Stimulated activated CD4-positive, alpha-beta T cell treated with anti-CD3 and anti-CD28 coated beads, Interleukin-4, amount 100 ng/mL, for 4 hours (primary cell): ENCODE measurements at places on chromosomes 16 and 17.

DNA sequence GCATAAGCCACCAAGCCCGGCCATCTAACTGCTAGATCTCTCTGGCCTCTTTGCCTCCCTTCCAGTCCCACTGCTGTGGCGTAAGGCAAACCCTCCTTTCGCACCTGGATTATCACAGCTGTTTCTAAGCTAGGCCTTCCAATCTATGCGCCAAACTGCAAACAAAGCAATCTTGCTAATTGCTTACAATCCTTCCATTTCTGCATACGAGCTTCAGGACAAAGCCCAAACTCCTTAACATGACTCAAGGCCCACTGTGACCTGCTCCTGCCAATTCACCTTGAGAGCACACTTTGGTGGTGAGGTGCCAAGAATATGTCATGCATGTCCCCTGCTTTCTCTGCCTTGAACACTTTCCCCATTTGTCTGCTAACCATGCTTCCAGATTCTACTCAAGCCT lies 6.0 kb upstream of the ARL5C start:
- DNase-seq, result no peak

DNA sequence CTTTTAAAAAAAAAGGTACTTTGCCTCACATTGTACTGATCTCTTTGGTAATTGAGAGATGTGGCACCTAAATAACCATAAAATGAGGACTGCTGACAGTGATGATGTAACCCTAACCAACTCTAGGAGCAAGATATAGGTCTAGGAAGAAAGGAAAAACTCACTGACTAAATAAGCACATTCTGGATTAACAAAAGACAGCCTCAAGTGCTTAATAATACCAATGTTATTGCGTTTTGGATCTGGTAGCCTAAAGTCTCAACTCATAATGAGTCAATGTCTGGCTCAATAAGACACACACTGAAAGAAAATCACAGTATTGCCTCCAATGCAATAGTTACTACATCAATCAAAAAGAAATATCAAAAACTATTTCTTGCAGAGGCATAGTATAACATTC lies 3.0 kb downstream of the ERN1 start:
- no peak for DNase-seq

DNA sequence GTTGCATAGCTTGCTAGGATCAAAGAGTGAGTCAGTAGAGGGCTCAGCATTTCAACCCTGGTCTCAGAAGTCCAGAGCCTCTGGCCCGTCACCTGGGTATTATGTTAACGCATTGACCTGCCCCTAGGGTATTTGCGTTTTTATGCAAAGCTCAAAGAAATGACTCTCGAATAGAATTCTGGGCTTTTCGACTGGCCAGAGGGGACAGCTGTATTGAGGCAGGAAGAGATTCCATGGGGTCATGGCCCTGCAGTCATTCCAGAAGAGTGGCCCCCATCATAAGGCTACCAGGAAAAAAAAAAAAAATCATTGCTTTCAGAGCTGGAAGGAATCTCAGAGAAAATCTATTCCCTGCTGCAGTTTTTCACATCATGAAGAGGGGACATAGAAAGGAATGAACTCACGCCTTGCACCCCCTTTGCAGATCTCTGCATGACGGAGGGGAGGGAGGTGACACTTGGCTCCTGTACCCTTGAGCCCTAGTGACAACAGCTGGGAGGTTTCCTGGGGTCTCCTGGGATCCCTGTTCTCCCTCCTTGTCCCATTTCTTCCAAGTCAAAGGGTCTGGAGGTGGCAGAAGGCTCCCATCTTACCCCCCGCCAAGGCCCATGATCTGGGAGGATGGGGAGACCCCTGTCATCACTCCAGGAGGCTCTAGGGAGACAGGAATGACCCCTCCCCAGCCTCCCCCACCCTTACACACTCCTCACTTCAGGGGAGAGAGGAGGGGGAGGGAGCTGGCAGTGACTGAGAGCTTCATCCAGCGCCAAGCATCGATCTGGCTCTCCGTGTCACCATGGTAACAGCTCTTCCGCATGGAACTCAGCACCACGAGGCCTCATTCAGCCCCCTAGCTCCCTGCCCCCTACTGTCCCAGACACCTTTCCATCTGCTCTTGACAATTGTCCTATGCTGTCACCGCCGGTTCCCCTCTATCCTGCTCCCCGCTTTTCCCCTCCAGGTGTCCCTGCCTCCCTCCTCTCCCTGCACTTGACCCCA lies 35.8 kb downstream of the GP2 start:
- no peak for DNase-seq

DNA sequence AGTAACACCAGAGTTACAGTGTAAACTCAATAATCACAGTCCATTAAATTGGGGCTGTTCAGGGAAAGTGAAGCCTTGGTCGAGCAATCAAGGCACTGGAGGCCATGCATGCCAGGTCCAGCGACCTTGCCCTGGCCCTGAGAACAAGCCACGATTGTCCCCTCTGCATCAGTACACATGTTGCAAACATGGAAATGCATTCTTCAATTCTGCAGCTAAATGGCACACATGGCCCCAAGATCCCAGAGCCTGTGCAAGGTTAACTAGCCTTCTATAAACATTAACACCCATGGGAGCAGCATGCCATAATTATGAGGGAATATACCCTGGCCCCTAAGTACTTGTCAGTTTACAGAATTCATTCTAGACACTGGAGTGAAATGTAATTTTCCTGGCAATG lies 204.7 kb downstream of the HS3ST3B1 start:
- no peak for DNase-seq

DNA sequence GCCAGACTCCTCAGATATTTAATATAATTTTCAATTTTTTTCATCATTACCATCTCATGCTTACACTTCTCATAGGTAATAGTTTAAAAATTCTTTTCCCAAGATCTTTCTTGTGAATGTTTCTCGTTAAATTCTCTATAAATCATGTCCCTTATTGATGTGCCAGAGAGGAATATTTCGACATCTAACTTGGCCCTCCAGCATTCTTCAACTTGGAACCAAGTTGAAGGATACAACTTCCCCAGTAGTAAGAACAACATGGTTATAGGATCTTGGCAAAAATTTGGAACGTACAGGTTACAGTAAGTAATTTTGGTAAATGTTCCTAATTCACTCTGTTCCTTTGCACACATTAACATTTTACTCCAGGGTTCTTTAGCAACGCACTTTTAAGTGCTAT lies 731.8 kb downstream of the CDH11 start:
- no peak for DNase-seq

GRCh38 chr16:88697831-88698615 lies 8.2 kb downstream of the RNF166 start:
- no peak for DNase-seq

- DNase-seq, result no peak
Measured at GRCh38 chr16:23663918-23664317, 14.8 kb upstream of the PLK1 start.

DNA sequence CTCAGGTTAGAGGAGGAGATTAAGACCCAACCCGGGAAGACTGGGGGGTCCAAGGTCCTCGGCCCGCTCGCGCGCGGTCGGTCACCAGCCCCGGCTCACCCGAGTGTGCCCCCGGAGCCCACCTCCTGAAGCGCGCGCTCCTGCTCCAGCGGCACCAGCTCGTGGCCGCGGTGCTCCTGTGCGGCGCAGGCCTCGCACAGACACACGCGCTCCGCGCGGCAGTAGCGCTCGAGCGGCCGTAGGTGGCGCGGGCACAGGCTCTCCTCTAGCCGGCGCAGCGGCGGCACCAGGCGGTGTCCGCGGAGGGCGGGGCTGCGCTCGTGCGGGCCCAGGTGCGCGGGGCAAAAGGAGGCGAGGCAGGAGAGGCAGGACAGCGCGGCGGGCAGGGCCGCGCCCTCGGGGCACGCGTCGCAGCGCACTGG lies 618 bp downstream of the TRIM47 start:
- peak; percentile 63 for DNase-seq

DNA sequence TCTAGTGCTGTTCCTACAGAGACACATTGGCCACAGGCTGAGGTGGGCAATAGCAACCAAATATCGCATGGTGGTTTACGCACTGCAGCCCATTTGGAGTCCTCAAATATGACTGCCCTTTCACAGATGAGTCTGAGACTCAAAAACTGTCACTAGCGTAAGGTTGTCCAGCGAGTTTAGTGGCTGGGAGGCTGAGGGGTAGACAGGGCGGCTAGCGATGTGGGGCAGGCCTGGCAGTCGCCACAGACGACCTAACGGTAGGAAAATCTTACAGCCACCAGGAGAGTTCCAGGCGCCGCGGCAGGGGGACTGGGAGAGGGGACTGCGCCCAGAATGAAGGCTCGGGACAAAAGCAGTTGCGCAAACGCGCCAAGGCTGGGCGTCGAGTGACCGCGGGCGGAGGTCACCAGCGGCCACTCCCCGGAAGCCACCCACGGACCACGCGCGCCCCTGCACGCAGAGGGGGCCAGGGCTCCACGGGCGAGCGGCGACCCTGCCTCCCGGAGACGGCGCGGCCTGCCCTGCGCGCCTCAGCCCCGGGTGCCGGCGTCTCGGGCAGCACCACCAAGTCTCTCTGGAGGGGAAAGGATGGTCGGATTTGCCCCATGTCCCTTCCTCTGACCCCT lies 699 bp upstream of the MAP1LC3B start:
- no peak for DNase-seq

DNA sequence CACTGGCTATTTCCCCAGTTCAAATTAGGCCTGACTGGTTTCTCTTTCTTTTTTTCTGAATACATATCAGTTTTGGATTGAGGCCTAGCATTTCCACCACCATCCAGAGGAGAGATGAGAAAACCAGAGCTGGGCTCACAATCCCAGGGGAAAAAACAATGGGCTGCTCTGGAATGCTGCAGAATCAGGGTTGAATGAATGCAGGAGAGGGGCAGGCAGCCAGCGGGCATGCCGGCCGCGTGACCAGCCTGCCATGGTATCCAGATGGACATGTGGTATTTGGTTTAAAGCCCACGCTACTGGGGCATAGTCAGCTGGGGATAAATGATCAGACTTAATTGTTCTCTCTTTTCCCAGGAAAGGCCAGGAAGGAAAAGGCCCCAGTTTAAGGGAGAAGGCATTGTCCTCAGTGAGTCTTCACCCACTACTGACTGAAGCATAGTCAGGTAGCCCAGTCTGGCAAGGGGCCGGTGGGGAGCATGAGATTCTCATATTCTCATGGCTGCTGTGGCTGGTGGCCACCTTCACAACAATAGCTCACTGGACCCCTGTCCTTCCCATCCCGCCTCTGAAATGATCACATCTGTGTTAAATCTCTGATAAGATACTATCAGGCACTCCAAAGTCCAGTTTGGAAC lies 38.7 kb upstream of the RHOT1 start:
- no peak for DNase-seq

GRCh38 chr17:60743799-60744198 lies 66.1 kb downstream of the BCAS3 start:
- DNase-seq, result no peak

DNA sequence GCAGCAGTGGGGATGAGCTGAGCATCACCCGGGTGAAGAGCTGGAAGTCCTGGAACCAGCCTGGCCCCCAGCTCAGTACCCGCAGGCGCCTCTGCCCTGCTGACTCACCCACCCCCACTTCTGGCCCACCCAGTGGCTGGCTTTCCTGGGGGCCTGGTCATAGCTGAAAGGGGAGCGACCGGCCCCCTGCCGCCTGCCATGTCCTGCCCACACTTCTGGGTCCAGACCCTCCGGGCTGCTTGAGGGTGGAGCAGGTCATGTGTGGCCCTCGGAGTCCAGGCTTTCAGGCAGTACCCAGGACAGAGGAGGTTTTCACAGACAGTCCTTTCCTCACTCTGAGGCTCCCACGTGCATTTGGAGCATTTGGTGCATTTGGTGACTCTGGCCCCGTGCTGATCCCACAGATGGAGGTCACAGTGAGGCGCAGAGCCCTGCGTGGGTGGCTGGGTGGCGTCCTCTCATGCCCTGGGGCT lies 7.1 kb upstream of the PIEZO1 start:
- DNase-seq, result no peak

DNA sequence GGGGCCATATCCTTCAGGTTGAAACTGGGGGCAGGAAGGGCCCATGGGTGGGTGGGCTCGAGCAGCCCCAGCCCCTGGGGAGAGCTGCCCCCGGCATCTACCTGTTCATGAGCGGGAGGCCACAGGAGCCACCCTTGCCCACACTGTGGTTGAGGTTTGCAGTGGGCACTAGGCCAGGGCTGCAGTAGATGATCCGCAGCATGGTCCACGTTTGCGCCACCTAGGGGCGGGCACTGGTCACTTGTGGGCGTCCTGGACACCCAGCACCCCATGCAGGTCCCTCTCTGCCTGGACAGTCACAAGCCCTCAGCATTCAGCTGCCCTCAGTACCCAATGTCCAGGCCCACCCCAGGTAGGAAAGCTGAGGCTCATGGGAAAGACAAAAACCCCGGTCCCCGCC lies 1.8 kb upstream of the JMJD8 start:
- no peak for DNase-seq
